AG04450 (cell line): ENCODE measurements at places on chromosomes 2 and 18. TPM values are rescaled to one million over a fixed set of nuclear protein-coding genes. Genes with fewer than 3 reads are reported as not detected.

GRCh38 chr2:1898461-1899395, 154.4 kb upstream of the PXDN start:
- no peak for DNase-seq

- DNase-seq: no peak
Measured at GRCh38 chr2:188076149-188077056, 215.3 kb upstream of the GULP1 start.

- no peak for DNase-seq
Measured at GRCh38 chr2:69253112-69253511, 133.9 kb downstream of the GFPT1 start.

The CMPK2 gene
- polyA plus RNA-seq: not detected in 2 replicates

- DNase-seq: peak; percentile 87
Measured at GRCh38 chr2:202033317-202034248, at the start of gene FZD7. TSS of gene FZD7 (plus strand) at chr2:202033855. CDS start at chr2:202034648, 793 bp downstream.

The GREB1L gene
- 0.01 TPM in 1 of 2 replicates, not detected in the other for polyA plus RNA-seq

The TEX44 gene
- polyA plus RNA-seq: not detected in 2 replicates

DNA sequence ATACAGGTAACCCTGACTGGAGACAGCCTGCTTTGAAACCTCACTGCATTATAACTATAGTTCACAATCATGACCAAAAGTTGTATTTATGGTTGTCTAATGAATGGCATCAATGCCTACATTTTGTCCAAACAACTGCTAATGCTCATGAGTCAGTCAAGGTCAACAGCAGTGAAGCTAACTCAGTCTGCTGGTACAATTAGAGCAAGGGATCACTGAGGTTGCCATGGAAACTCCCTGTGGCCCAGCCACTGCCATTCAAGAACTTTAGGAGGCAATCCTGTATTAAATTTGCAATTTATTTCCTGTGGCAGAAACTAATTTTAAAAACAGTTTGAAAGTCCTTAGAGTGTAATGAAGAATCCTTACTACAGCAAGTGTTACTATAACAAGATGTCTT, 185.1 kb upstream of the SMAD7 start:
- no peak for DNase-seq

- DNase-seq: no peak
Measured at GRCh38 chr2:143802871-143803650, 673.8 kb downstream of the ARHGAP15 start.

The OTOS gene
- not detected in 2 replicates for polyA plus RNA-seq
